Type B pancreatic cell (in vitro differentiated cells): ENCODE measurements at places on chromosomes 11 and 22.

DNA sequence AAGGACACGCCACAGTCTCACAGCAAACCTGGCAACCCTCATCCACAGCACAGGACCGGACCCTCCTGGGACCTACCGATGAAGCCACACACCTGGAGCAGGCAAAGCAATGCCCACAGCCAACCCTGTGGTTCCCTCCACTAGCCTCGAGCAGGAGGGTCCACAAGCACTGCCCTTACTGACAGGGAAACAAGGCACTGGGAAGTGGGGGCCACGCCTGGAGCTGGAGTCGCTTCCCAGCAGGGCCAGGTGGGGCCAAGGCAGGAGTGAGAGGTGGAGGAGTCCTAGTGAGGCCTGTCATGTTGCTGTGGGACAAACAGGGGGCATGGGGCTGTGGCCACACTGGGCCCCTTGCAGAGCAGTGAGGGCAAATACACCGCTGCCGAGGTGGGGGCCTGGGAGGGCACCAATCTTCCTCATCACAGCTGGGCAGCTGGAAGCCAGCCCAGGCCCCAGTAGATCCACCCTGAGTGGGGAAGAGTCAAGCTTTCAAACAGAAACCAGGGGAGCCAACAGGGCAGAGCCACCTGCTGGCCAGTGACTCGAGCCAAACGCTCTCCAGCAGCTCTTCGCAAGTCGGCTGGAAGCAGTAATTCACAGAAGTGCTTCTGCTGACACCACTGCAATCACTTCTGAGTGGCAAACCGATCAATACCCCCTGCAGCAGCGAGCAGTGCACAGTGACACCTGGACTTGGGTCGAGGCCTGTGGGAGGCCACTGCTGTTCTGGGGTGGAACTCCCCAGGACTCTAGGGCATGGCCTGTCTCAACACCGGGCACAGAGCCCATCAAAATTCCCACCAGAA lies 13.7 kb downstream of the SULT4A1 start:
- DNase-seq: no peak

GRCh38 chr11:21896216-21896615 lies 296.7 kb upstream of the ANO5 start:
- DNase-seq: no peak

DNA sequence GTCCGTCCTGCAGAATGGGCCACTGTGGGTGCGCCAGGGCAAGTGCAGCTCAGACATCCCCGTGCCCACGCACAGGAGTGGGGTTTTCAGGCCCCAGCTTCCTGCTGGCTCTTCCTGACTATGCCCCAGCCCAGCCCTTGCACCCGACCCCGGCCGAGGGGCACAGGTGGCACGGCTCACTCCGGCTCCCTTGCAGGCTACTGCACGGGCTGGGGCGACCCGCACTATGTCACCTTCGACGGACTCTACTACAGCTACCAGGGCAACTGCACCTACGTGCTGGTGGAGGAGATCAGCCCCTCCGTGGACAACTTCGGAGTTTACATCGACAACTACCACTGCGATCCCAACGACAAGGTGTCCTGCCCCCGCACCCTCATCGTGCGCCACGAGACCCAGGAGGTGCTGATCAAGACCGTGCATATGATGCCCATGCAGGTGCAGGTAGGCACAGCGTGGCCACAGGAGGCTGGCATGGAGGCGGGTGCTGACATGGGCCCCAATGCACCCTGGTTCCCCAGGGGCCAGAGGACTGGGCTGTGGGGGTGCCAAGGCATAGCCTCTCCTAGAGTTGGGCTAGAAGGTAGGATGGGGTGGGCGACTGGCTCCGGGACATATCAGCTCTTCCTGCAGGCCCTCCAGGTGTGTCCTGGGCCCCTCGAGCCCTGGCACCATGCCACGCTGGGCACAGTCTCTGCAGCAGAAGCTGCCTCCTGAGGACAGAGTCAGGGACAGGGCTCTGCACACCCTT lies 27.7 kb downstream of the MUC2 start:
- DNase-seq: no peak

DNA sequence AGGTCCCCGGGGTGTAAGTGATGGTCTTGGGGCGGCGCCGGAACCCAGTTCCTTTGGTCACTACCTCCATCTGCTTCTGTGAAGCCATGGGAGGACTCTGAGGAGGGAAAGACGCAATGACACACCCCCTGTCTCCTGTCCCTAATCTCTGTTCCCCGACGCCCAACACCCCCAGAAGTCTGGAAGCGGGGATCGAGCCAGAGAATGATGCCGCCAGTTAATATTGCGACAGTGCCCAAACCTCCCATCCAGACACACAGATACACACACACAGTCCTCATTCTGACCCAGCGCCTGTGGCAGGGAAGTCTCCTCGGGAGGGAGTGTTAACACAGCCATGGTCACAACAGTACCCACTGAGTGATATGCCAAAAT lies 352 bp downstream of the C22orf23 start:
- no peak for DNase-seq

GRCh38 chr11:79304599-79305212 lies 136.1 kb downstream of the TENM4 start:
- no peak for DNase-seq

DNA sequence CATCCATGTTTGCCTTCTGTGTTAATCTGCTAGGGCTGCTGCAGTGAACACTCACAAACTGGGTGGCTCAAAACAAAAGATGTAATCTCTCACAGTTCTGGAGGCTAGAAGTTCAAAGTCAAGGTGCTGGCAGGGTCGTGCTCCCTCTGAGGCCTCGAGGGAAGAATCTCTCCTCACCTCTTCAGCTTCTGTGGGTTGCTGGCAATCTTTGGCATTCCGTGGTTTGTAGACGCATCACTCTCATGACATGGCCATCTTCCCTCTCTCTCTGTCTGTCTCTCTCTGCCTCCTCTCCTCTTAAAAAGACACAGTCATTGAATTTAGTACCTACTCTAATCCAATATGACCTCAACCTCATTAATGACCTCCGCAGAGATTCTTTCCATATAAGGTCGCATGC lies 78.8 kb downstream of the TSPAN18 start:
- DNase-seq: no peak

GRCh38 chr11:67592880-67593564 lies 9.4 kb downstream of the GSTP1 start:
- DNase-seq: no peak

GRCh38 chr11:65802841-65803240 lies 16.0 kb downstream of the OVOL1 start:
- DNase-seq: no peak

- DNase-seq: no peak
Observed at GRCh38 chr11:114317787-114318137, 21.6 kb downstream of the NNMT start.

GRCh38 chr11:85811624-85812023 lies 683 bp upstream of the SYTL2 start:
- no peak for DNase-seq

DNA sequence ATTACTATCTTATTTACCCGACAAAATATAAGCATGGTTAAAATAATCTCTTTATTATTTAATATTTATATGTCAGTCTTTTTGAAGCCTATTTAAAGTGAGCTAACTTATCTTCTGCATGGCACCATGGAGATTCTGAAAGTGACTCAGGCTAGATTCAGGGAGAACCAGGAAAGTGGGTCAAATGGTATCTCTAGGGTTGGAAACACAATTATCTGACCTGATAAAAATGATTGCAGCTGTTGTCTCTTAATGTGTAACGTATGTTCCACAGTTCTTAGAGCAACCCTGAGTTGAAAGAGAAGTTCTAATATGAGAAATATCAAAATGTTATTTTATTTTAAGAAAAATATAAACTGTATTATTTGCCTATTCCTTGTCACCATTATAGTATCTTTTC lies 143.1 kb upstream of the CARD18 start:
- DNase-seq: no peak

- DNase-seq: no peak
Observed at GRCh38 chr22:17411213-17411612, 42.0 kb downstream of the CECR2 start.

DNA sequence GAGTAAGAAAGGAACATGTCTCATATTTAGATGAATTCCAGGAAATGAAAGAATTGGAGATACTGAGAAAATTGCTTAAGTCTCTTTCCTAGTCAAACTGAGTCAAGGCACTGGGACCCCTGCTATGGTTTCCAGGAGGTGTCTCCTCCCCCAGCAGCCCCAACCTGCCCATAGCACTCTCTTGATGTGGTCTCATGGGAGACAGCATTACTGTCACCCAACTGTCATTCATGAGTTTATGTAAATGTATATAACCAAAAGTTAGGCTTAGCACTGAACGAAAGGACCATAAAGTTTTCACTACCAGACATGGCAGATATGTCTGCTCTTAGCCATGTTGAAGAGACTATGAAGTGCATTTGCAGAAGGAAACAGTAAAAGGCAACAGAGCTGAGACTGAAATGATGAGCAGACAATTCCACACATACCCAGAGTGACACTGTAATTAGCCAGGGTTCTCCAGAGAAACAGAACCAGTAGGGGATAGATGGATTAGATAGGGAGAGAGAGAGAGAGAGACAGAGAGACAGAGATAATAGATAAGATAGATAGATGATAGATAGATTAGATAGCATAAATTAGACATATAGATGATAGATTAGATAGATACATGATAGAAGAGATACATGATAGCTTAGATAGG lies 328.1 kb downstream of the BRD1 start:
- no peak for DNase-seq

DNA sequence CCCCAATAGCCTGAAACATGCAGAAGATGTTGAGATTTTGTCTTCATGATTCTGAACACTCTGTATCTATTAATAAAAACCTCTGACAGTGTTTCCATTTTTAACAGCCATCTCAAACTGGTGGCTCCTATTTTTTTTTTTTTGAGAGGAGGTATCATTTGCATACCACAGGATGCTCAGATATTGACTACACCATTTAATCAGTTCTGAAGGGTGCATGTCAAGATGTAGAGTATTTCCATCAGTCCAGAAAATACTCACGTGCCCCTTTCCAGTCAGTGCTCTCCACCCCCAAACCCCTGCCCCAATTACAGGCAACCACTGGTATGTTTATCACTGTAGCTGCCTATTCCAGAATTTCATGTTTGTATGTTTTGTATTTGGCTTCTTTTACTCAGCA lies 85.3 kb upstream of the SORL1-AS1 start:
- no peak for DNase-seq

- no peak for DNase-seq
Observed at GRCh38 chr22:46739094-46739870, 1.2 kb upstream of the CERK start.

- DNase-seq: no peak
Observed at GRCh38 chr11:108994887-108995286, 330.0 kb downstream of the DDX10 start.

- DNase-seq: no peak
Observed at GRCh38 chr11:28108958-28109357, 770 bp downstream of the METTL15 start.

DNA sequence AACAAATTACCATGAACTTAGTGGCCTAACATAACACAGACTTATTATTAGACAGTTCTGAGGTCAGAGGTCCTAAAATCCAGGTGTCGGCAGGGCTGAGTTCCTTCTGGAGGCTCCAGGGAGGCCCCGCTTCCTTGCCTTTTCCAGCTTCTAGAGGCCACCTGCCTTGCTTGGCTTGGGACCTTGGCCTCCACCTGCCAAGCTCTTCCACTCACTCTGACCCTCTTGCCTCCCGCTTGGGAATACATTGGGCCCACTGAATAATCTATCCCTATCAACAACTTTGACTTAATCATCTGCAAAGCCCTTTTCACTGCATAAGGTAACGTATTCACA lies 3.2 kb upstream of the MS4A10 start:
- DNase-seq: no peak

GRCh38 chr11:35166369-35167360 lies 27.7 kb downstream of the CD44 start:
- DNase-seq: no peak

DNA sequence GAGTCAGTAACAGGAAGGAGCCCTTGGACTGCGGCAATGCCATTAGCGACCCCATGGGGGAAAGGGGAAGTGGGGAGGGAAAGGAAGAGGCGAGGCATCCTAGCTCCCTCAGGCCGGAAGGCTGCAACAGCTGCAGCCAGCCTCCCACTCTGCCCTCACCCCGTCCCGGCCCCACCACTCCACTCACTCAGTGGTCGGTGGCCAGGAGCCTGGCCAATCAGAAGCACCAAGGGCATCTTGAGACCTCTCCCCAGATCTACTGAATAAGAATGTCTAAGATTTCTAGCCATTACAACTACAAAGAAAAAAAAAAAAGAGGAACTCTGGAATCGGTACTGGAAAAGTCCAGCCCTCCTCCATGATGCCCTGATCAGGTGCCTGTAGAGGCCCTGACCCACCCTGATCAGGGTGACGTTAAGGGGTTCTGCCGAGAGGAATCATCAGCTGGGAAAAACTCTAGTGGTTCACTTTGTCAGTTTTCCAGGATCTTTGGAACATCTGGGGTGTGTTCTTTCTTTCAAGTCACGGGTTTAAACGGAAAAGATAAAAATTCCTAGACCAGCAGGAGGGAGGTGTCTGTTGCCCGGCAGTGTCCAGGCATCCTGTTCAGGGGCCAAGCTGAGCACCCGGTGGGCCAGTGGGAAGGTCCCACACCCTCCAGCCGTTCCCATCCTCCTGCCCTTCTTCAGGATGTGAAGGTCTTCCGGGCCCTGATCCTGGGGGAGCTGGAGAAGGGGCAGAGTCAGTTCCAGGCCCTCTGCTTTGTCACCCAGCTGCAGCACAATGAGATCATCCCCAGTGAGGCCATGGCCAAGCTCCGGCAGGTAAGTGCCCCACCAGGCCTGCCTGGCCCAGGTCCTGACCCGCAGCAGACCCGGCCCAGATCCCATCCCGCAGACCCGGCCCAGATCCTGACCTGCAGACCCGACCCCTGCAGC lies 14.4 kb downstream of the OAF start:
- no peak for DNase-seq

- no peak for DNase-seq
Observed at GRCh38 chr11:45383224-45383623, 97.1 kb upstream of the SYT13 start.

GRCh38 chr22:35440129-35440528 lies 40.2 kb downstream of the MCM5 start:
- DNase-seq: no peak

DNA sequence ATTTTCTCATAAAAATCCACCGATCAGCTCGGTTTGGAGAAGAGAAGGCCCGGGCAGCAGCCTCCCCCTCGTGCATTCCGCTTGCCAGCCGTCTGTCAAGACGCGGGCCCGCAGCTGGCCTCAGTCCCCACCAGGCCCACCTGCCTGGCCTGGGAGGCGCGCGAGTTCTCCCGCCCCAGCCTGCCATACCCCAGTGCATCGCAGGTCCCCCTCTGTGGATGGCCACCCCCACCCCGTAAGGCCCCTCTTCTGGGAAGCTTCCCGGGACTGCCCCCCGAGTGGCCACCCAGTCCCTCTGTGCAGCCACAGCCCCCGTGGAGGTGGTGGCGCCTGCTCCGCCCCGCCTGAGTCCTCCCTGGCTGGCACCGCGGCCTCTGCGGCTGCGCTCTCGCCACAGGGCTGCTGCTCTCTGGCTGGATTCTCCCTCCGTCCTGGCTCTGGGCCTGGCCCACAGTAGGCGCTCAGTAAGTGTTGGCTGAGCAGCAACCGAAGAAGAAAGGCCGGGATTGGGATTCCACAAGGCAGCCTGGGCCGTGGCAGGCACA lies 74.0 kb upstream of the TCF20 start:
- DNase-seq: no peak

GRCh38 chr11:9071692-9072091 lies 19.7 kb downstream of the SCUBE2 start:
- DNase-seq: no peak

- no peak for DNase-seq
Observed at GRCh38 chr11:29200791-29201562, 815.9 kb downstream of the KCNA4 start.

- no peak for DNase-seq
Observed at GRCh38 chr11:78386215-78386941, 31.2 kb downstream of the GAB2 start.

- no peak for DNase-seq
Observed at GRCh38 chr11:10272132-10272531, 21.9 kb downstream of the SBF2 start.

GRCh38 chr11:94832604-94833235 lies 64.6 kb downstream of the AMOTL1 start:
- DNase-seq: no peak
